ENCODE measurements at places on chromosomes 13 and 19. TPM values are rescaled to one million over a fixed set of nuclear protein-coding genes. Genes with fewer than 3 reads are reported as not detected.

DNA sequence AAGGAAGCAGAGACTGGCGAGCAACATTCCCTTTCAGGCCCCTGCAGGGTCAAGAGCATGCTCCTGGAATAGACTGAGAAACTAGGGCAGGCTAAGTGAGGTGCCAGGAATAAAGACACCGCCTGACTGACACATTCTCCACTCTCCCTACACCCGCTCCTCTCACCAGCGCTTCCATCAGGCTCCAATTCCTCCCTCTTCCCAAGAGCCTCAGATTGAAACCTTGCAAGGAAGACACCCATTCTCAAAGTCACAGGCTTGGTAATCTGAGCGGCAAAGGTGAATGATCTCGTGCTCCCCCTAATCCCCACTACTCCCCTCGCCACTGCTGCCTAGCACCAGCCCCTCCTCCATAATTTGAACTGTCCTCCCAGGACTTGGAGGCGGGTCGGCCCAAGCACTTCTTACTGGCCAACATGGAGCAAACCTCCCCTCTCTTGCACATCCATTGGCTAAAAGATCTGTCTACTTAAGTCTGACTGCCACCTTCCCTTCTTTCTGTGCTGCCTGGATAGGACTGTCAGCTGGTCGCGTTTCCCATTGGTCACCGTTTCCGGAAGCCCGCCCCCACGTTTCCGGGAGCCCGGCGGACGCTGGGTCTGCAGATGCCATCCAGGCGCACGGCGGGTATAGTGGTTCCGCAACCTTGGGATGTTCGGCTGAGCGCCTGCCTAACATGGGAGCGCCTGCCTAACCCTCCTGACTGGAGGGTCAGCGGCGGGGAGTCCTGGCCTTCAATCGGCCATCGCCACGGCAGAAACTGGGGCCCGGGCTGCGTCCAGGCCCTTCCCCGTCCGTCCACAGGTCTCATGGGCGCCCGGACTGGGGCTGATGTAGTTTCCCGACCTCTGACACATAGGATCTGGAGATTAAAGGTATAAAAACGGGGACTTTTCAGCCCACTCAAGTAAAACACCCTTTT is 33.6 kb downstream of the ZNF383 start:
- H3K27me3 ChIP-seq, result no peaks in the 10 kb centered on the region
- no peaks in the 10 kb centered on the region for H3K4me1 ChIP-seq
- DNase-seq, result peak; percentile 81
- peak overlapping the region; percentile 59 for H3K4me3 ChIP-seq
- no peaks in the 10 kb centered on the region for H3K36me3 ChIP-seq
- H3K27ac ChIP-seq, result peak overlapping the region; percentile 36

DNA sequence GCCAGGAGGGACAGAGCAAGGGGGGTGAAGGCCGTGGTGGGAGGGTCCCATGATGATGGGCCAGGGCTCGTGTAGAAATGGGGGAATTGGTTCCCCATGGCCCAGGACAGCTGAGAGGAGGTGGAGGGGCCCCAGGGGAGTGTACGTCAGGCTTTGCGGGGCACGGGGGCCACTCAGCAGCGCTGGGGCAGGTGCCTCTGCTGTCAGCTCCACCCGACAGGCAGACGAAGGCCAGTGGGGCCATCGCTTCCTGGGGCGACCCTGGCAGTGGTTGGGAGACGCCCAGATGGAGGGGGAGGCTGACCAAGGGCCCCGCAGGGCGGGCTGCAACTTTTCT is 1.9 kb upstream of the TEKTIP1 start:
- H3K27ac ChIP-seq, result no peak overlapping the region
- H3K27me3 ChIP-seq, result no peaks in the 10 kb centered on the region
- peaks cover 45% of the 10 kb centered on the region for H3K36me3 ChIP-seq
- no peak for DNase-seq

DNA sequence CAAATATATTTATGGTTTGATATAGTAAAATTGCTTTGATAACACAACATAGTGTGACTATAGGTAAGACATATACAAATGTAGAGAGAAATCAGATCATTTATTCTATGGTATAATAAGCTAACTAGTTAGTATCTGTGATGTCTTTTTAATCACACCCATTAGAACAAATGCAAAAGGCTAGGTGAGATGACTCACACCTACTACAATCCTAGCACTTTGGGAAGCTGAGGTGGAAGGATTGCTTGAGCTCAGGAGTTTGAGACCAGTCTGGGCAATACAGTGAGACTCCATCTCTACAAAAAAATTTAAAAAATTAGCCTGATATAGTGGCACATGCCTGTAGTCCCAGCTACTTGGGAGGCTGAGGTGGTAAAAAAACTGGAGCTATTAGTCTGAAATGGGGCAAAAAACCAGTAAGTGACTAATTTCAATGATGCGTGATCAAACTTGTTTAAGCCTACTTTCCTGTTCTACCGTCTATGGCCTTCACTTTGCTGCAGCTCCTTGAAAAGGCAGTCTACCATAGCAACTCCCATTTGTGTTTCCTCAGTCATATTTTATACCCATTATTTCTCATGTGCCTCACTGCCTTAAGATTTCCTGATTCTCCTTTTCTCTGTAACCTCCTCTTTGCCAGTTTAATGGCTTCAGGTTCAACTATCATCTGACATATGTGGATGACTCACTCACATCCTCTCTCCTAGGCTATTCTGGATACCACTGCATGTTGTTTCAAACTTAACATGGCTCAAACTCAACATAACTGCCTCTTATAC is 12.5 kb downstream of the ALG5 start:
- no peaks in the 10 kb centered on the region for H3K27me3 ChIP-seq
- no peaks in the 10 kb centered on the region for H3K4me1 ChIP-seq
- H3K36me3 ChIP-seq, result peaks cover 98% of the 10 kb centered on the region
- H3K27ac ChIP-seq, result no peak overlapping the region
- no peak for DNase-seq

DNA sequence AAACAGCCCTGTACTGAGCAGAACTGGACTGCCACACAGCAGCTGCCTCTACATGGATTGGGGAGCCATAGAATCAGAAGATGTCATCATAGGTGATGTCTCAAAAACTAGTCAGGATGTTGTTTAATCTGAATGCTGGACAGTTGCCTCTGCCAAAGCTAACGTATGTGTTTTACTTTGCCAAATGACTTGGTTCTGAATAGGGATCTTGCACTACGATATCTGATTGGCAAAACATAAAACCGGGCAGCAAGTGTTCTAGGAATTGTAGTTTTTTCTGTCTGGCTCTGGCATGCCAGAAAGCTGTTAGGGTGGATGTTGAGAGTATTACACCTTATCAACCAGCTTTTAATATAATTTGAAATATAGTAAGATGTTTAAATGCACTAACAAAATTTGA is 645.9 kb downstream of the GPC5 start:
- no peak overlapping the region for H3K4me3 ChIP-seq
- no peak for DNase-seq
- no peak overlapping the region for H3K27ac ChIP-seq
- H3K27me3 ChIP-seq, result no peaks in the 10 kb centered on the region

DNA sequence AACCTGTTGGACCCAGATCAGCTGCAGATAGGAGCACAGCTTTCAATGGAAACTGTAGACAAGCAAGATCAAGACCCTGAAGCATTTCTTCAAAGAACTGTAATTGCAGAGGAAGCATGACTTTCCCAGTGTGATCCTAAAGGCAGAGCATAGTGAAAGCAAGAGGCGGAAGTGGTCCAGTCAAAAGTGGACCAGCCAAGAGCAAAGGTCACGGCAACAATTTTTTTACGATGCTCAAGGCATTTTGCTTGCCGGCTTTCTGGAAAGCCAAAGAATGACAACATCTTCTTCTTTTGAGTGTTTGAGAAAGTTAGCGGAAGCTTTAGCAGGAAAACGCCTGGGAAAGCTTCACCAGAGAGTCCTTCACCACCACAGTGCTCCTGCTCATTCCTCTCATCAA is 111.6 kb downstream of the RNF17 start:
- no peaks in the 10 kb centered on the region for H3K27me3 ChIP-seq
- no peak for DNase-seq
- no peaks in the 10 kb centered on the region for H3K4me1 ChIP-seq
- no peaks in the 10 kb centered on the region for H3K36me3 ChIP-seq

GRCh38 chr13:100528820-100529219 is 59.8 kb downstream of the GGACT start:
- peaks cover 10% of the 10 kb centered on the region for H3K36me3 ChIP-seq
- H3K4me1 ChIP-seq, result no peaks in the 10 kb centered on the region
- no peak for DNase-seq
- no peak overlapping the region for H3K4me3 ChIP-seq
- no peaks in the 10 kb centered on the region for H3K27me3 ChIP-seq
- H3K27ac ChIP-seq, result no peak overlapping the region

GRCh38 chr19:57321116-57321515 is 844 bp downstream of the ZNF543 start:
- peak overlapping the region; percentile 94 for H3K4me3 ChIP-seq
- peaks cover 8% of the 10 kb centered on the region for H3K4me1 ChIP-seq
- DNase-seq, result no peak
- H3K27me3 ChIP-seq, result peaks cover 7% of the 10 kb centered on the region
- peak overlapping the region; percentile 88 for H3K27ac ChIP-seq

GFY gene
- not detected for total RNA-seq

RXFP2 gene
- not detected for total RNA-seq

FAM216B gene
- not detected for total RNA-seq

ERICH6B gene
- total RNA-seq, result not detected

KLK10 gene
- total RNA-seq, result 4.7 TPM

CRLF1 gene
- total RNA-seq, result 23.4 TPM

GIPR gene
- total RNA-seq, result 4.8 TPM
